ENCODE measurements at places on chromosomes 1 and 21.
A peak's percentile ranks its signal among the peaks of the same experiment; 100 is the strongest.

- DNase-seq, result no peak
These were observed 17.0 kb downstream of the LPGAT1 start for GRCh38 chr1:211813590-211813989.

- no peak for DNase-seq
These were observed 19.3 kb downstream of the DMRTB1 start for GRCh38 chr1:53478502-53478818.

DNA sequence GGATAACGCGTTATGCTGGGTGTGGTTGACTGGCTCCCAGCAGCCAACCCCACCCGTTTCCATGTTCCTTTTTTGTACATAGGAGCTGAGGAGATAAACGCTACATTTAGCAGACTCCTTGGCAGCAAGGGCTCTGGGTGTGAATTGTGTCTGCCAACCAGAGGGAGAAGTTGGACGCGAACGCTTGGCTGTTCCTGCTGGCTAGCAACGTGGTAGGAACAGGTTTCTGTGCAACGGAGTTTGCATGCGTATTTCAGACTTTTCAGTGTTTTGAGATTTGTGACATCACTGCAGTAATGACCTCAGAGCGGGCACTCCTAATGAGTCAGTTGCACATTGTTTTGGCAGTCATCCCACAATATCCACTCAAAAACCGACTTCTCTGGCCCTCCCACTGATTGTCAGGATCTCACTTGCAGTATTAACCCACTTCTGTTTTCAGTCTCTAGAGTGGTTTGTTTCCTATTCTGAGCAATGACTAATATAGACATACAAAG is 98.7 kb upstream of the RGS1 start:
- DNase-seq, result no peak

DNA sequence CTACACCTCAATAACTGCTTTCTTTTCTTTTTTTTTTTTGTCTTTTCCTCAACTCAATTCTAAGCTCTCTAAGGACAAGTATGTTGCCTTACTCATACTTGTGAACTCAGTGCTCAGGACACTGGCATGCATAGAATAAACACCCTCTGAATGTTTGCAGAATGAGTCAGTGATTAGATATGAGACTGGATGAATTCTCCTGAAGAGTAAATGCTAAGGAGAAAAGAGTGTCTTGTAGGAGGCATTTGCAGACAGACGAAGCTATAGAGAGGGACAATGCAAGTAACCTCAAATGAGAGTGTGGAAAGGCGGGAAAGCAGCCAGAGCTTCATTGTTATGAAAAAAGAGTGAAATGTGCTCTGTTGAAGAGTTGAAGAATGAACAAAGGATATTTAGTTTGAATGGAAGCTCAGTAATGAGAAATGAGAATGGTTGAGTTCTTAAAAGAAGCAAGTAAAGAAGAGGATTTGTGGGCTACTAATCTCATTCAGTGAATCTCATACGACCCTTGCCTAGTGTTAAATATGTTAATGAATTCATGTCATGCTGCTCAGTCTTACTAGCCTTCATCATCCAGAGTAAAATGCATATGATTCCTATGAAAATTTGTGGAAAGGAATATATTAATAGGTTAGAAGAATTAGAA is 166.1 kb upstream of the DPYD start:
- no peak for DNase-seq

GRCh38 chr1:234545517-234546386 is 64.2 kb downstream of the IRF2BP2 start:
- no peak for DNase-seq

- peak; percentile 44 for DNase-seq
These were observed at the start of gene PPT1 for GRCh38 chr1:40096977-40097782. TSS of gene PPT1 (minus strand) at chr1:40097252. CDS start at chr1:40097238, 14 bp downstream.

DNA sequence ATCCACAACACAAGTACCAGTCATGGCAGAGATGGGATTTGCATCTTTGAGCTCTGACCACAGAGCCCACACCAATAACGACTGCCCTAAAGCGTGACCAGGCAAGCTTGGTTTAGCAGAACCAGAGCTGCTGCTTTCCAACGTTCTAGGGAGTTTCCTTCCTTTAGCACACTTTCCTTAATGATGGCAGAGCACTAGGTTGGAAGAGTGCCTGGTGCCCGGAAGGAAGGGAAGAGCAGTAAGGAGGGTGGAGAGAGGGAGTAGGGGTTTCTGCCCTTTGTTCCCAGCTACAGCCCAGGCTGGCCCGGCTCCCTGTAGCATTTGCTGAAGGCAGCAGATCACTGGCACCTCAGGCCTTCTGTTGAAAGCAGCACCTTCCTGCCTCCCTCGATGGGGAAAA is 6.1 kb upstream of the EVA1C start:
- no peak for DNase-seq

DNA sequence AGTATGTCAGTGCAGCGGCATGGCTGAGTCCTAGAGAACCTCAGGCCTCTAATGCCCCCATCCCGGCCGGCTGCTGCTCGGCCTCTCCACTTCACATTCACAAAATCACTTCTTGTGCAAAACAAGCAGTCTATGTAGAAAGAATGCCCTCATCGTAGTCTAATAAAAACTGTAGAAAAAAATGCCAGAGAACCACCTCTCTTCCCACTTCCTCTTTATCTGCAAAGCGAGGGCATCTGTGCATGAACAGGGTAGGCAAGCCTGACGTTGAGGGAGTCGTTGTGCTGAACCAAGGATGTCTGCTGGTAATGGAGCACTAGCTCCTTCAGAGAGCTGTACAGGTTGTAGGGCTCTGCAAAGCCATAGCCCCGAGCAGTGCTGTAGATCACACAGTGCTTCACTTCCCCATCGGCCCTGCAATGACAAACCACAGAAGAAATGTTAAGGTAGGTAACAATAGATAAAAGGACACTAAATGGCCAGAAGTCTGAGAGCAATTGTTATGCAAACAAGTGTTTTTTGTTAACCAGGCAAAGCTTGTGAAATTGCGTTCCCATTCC is 88.9 kb downstream of the PIK3R3 start:
- DNase-seq, result no peak

- no peak for DNase-seq
These were observed 283.3 kb downstream of the DUSP10 start for GRCh38 chr1:221458447-221459156.

- DNase-seq, result no peak
These were observed 32.2 kb downstream of the FMO3 start for GRCh38 chr1:171122893-171123292.

DNA sequence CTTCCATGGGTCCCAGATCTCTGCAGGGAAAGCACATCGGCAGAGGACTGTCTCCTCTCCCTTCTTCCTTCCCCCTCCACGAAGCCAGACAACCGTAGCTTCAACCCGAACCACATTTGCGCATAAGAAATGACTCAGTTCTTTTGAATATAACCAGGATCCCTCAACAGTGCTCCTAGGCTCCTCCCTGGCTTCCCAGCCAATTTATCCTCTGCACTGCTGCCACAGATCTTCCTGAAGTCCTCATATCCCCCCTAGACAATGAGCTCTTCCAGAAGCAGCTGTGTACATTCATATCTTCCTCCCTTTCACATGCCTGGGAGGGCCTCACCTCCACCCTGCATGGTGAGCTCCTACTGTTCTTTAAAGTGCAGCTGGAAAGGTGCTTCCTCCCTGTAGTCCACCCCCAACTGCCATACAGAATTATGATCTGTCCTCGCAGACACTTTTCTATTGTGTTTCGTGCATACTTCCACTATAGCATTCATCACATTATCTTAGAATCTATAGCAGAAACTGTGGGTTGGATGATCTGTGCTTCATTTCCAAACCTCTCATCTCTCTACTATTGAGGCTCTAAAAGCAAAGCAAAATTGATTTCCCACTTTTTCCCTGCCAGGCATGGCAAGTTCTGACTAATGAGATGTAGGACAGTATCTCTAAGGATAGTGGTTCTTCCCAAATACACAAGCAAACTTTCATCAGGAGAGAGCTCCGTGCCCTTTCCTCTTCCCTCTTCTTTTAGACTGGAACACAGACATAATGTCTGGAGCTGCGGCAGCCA is 179.3 kb upstream of the HMGB4 start:
- no peak for DNase-seq

- peak; percentile 38 for DNase-seq
These were observed 449 bp upstream of the RCAN3 start for GRCh38 chr1:24502065-24502708.

DNA sequence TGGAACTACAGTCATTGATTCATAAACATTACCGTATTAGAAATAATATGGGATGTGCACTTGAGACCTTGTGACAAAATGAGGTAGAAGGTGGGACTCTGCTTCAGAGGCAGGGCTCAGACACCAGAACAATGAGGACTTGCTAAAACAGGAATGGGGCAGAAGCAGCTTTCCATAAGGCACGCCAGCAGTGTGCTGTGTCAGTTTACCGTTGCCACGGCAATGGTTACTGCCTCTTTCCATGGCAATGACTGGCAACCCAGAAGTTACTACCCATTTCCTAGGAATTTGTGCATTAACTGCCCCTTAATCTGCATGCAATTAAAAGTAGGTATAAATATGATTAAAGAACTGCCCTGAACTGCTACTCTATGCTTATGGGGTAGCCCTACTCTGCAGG is 169.0 kb downstream of the CHRM3 start:
- DNase-seq, result no peak

- no peak for DNase-seq
These were observed 58.7 kb upstream of the RGS1 start for GRCh38 chr1:192516776-192517297.

DNA sequence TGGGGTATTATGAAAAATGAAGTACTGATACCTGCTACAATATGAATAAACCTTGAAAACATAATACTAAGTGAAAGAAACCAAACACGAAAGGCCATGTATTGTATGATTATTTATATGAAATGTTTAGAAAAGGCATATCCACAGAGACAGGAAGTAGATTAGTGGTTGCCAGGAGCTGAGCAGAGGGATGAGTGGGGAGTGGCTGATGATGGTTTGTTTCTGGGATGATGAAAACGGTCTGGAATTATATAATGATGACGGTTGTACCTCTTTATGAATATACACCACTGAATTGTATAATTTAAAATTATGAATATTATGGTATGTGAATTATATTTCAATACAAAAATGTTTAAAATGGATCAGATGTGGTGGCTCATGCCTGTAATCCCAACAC is 63.8 kb upstream of the MPC2 start:
- DNase-seq, result no peak

- peak; percentile 7 for DNase-seq
These were observed at the start of gene SLC45A3 for GRCh38 chr1:205680073-205680851. TSS of gene SLC45A3 (minus strand) at chr1:205680509. CDS start at chr1:205664656, 15,853 bp downstream.

- DNase-seq, result no peak
These were observed 13.9 kb upstream of the LRIG2 start for GRCh38 chr1:113058941-113059706.

- DNase-seq, result no peak
These were observed 20.6 kb downstream of the ETNK2 start for GRCh38 chr1:204130981-204131892.

DNA sequence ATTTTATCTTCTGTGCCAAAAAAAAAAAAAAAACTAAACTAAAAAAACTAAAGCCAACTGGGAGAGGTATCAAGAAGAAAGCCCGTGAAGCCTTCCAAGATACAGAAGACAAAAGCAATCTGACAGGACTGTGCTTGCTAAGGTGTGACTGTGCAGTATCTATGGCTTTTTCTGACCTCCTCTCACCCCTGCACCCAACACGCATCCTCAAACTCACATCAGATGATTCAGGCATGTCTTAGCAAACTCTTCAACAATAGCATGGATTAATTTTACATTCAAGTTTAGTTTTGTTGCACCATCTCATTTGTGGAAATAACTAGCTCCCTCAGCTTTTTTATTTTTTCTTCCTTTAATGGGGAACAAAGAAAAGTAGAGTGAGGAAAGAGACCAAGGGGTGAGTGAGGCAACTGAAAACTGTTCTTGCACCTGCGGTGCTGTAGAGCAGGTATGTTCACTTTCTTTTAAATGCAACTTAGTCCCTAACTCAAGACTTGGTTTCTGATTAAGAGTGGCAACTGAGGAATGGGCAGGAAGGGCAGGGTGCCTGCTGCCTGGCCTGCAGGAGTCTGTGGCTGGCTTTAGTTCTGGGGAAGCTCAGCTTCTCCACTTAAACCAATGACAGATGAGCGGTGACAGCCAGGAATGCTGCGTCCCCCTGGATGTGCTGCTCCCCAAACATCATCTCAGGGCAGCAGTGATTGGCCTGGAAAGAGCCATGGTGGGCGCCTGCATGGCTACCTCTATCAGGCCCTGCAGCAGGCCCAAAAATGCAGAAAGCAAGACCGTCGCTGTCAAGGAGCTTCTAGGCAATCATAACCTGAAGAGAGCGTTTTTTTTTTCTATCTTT is 71.3 kb upstream of the LRRC8B start:
- no peak for DNase-seq

DNA sequence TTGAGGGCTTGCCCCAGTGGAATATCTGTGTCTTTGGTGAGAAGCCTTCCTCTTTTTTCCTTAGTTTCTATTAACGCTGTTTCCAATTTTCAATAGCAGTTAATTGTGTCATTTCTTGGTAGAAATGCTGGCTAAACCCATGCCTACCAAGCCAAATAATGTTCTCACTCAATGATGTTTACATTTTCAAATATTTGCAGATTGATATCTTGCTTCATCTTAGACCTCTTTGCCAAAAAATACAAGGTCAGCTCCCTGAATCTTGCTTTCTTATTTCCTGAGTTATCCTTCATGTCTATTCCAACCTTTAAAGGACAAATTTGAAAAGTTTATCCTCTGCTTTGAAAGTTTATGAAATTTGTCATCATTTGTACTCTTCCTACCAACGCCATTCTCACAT is 5.1 kb downstream of the KCNJ15 start:
- DNase-seq, result no peak

DNA sequence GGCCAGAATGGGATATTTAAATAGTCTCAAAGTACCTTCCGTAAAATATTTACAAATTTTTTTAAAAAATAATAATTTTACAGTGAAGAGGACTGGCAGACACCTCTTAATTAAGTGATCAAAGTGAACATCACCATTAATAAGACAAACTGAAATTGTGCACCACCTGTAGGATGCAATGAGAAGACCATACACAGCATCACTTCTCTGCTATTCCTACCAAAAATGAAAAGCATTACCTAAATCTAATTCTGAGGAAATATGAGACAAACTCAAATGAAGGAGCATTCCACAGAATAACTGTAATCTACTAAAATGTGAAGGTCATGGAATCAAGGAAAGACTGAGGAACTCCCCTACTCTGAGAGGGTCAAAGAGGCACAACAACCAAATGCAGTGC is 68.2 kb upstream of the PRDX6 start:
- DNase-seq, result no peak

GRCh38 chr21:22258821-22259220 is 1260.6 kb downstream of the NCAM2 start:
- DNase-seq, result no peak

DNA sequence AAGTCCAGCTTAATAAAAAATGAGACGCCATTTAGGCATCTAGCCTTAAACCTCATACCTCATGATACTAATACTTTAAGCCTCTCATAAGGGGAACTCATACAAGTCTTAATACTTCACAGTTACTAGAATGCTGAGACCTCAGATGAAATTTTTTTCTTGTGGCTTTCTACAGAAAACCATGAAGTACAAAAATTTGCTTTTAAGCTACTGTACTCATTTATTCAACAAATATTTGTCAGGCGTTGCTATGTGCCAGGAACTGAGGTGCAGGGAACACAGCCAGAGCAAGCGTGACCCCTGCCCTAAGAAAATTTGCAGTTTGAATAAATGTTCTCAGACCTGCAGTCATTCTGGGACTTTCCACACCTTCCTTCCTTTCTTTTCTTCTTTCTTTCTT is 150.6 kb downstream of the MRPL39 start:
- no peak for DNase-seq
